ENCODE measurements at places on chromosomes 6 and 20. TPM values are rescaled to one million over a fixed set of nuclear protein-coding genes. Genes with fewer than 3 reads are reported as not detected.

The NKX2-2 gene
- total RNA-seq = not detected

The TMC2 gene
- total RNA-seq = not detected

- H3K27me3 ChIP-seq = no peaks in the 10 kb centered on the region
- no peak overlapping the region for H3K27ac ChIP-seq
- no peak overlapping the region for H3K4me3 ChIP-seq
- H3K4me1 ChIP-seq = no peaks in the 10 kb centered on the region
Measured at GRCh38 chr20:38883081-38883980, 42.9 kb upstream of the FAM83D start.

DNA sequence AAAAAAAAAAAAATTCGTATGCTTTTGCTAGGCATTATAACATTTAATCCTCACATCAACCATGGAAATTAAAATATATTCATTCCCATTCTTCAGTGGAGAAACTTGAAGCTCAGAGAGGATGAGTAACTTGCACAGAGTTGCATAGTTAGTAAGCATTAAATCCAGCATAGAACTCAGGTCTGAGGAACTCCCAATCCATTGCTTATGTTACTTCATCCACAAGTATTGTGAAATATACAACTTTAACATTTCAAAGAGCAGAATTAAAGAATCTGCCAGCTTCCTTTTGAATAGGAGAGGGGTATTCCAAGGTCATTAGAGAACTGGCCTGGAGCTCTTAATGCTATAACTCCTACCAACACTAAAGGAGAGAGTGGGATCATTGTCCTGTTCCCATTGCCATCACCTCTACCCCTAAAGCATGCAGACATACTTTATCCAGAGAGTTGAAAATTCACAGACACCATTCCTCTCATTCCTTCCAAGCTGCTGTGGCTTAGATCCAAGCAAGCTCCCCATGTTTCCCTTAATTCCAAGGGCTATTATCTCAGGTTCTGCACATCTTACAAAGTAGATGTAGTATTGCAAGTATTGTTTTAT, 91.9 kb downstream of the FLRT3 start:
- no peaks in the 10 kb centered on the region for H3K27me3 ChIP-seq
- H3K4me3 ChIP-seq = no peak overlapping the region
- H3K36me3 ChIP-seq = no peaks in the 10 kb centered on the region
- H3K27ac ChIP-seq = no peak overlapping the region
- DNase-seq = no peak

DNA sequence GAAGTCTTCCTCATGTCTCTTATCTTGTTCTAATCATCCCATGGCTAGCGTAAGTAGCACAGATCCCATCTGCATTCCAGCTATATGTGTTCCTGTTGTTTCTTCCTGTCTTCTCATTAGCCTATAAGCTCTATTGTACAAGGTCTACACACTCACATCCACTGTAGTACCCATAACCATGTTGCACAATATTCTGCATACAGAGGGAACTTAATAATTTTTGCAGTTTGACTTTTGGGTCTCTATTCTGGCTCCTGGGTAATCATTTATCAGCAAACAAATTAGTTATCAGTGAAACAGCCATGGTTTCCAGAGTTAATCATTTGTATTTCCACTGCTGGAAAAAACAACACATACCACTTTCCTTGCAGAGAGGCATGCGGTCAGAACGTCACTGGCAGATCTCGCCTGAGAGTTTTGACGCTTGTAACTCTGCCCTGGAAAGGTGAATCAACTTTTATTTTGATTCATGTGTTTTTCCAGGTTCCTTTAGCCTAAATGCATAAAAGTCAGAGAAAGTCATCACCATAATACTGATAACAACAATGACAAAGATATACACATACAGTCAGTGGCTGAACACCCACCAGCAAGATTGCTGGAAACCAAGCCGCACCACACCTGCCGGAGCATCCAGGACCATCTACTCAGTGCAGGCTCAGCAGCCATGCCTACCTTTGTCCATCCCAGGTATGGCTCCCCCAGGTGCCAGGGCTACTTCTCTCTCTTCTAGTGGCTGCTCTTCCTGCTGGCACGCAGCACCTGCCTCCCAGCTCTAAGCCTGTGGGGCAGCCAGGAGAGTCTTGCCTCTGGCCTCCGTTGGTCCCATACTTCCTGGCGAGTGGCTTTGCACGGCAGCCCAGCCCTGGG, 158.2 kb downstream of the QRSL1 start:
- no peak overlapping the region for H3K27ac ChIP-seq
- no peaks in the 10 kb centered on the region for H3K4me1 ChIP-seq
- no peak for DNase-seq
- H3K36me3 ChIP-seq = no peaks in the 10 kb centered on the region
- H3K27me3 ChIP-seq = peaks cover 3% of the 10 kb centered on the region

All from Panc1 (cell line).